ENCODE measurements at places on chromosomes 6 and 20.

- no peak for DNase-seq
Measured at GRCh38 chr20:32140603-32141002, 31.1 kb downstream of the TM9SF4 start.

- DNase-seq: no peak
Measured at GRCh38 chr6:125057392-125058246, 95.4 kb downstream of the RNF217 start.

DNA sequence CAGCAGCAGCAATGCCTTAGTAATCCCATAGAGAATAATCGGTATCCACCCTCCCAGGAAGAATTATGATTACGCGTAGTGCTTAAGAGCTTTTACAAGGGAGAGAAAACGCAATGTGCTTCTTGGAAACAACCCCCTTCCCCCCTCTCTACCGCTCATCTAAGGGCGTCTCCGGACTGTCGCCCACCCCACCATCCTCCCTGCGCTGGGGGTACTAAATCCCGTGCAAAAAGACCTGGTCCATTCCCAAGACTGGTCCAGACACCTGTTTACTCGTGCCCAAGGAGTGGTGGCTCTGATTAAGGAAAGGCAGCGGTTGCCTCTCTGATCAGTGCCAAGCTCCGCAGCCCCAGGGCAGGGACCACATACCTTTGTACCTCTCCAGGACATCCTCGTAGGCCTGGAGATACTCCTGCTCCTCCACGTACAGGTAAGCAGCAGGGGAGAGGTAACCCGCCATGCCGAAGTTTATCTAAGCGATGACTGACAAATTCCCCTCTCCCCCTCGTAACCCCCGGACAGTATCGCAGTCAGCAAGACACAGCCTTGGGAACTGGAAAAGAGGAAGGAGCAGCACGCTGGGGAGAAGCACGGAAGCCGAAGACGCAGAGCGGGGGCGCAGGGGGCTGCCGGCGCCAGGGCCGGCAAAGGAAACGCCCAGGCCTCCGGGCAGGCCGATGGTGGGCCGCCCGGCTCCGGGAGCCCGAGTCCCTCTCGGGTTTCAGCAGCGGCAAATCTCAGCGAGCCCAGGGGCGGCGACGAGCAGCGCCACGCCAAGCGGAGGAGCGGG lies 112.0 kb upstream of the BEND6 start:
- DNase-seq: peak; percentile 30

DNA sequence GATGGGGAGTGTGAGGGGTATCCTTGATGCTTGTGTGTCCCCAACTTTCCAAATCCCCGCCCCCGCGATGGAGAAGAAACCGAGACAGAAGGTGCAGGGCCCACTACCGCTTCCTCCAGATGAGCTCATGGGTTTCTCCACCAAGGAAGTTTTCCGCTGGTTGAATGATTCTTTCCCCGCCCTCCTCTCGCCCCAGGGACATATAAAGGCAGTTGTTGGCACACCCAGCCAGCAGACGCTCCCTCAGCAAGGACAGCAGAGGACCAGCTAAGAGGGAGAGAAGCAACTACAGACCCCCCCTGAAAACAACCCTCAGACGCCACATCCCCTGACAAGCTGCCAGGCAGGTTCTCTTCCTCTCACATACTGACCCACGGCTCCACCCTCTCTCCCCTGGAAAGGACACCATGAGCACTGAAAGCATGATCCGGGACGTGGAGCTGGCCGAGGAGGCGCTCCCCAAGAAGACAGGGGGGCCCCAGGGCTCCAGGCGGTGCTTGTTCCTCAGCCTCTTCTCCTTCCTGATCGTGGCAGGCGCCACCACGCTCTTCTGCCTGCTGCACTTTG lies at the start of gene TNF:
TSS of gene TNF (plus strand) at position 231 of the 567 bp plus-strand sequence. CDS start at position 408, 177 bp downstream.
- peak; percentile 68 for DNase-seq

GRCh38 chr6:29630315-29630714 lies 2.7 kb downstream of the GABBR1 start:
- no peak for DNase-seq

DNA sequence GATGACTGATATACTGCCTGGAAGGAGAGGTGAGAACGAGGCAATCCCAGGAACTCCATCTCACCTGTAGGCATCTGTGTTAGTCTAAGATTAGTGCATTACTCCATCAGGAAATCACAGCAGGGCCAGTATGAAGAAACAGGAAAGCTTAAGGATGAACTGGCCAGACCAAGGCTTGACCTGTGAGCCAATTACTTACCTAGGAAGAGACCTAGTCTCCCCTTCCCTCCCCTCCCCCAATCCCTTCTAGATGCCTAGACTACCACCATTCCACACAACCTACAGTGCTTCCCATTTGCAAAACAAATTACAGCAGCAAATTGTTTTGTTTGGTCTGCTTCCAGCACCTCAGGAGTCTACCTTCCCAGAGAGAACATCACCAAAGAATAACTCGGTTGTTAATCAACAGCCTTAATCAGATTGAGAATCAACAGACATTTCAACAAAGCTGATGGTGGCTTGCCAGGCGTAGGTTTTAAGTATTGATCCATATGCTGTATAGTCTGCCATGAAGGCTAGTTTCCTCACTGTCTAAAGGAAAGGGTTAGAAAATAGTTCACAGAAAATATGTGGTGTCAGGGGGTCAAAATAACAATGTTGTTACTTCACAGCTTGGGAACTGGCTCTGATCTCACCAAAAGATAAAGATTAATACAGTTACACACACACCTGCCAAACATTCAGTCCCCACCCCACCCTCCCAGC lies 10.1 kb downstream of the PKHD1 start:
- DNase-seq: no peak

- no peak for DNase-seq
Measured at GRCh38 chr6:37569317-37569716, 69.6 kb upstream of the CCDC167 start.

DNA sequence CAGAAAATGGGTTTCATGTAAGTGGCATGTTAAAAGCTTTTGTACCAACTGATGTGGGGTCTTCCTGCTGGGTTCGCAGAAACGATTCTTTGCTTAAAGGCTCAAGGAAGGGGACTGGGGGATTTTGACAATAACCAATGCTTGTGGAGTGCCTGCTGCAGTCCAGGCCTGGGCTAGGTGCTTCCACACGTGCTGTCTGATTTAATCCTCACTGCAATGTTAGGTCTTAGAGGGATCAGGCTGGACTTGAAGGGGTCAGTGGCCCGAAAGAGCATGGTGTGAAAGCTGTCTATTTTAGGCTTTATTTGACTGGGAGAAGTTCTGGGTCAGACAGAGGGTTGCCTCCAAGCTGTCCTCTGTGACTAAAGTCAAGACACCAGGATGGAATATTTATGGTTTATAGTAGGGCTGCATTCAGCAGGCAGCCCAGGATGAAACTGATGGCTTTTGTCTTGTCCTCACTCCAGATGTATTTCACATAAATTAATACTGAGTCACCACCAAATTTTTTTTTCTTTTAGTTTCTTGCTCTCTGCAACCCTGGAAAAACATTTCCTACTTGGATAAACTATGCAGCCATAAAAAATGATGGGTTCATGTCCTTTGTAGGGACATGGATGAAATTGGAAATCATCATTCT lies 219.1 kb downstream of the ZMYND8 start:
- no peak for DNase-seq

DNA sequence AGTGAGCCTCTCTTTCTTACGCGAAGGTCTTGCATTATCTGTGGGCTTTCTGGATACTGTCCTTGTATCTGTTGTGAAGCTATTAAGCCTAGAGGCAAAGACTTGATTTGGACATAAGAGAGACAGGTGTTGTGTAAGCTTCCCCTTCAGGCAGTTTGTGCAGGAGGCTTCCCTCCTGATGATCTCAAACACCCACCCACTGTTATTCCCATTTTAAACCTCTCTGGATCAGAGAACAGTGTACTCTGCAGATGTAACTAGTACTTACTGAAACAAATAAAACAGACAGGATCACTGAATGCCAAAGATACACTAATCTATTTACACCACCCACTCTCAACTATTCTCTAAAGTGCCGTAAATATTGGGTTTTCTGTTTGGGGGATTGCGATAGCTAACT lies 113.8 kb upstream of the RAB32 start:
- no peak for DNase-seq

GRCh38 chr6:72022830-72023229 lies 136.5 kb downstream of the RIMS1 start:
- DNase-seq: no peak

DNA sequence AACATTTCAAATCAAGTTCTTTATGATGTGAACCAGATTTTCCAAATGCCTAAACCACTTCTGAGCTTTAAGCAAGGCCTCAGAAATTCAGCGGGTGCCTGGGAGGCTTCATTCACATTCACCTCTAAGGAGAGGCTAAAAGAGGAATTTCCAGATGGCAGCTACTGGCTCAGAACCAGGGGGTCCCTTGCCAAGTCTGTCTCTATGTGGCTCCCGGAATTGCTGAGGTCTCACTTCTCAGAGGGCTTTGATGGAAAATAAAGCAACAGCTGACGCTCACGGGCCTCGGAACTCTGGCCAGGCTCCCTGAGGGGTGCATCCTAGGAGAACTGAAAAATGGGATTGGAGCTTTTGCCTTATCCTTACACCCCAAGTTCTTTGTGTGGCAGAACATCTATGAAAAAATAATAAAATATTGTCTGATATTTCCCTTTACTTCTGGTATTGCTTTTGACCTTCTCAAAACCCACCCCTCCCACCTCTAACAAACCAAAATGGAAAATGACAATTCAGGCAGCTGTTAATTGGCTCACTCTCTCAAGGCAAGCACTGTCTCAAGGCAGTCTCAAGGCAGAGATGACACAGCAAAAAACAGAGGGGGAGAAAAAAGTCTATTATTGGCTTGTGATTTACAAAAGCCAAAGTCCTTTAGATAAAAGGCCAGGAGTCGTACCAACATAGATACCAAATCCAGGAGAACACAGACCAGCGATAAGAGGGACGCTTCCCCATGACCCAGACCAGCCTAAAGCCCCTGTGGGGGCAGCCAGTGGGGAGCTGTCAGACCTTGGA lies 21.8 kb upstream of the LRRN4 start:
- no peak for DNase-seq

DNA sequence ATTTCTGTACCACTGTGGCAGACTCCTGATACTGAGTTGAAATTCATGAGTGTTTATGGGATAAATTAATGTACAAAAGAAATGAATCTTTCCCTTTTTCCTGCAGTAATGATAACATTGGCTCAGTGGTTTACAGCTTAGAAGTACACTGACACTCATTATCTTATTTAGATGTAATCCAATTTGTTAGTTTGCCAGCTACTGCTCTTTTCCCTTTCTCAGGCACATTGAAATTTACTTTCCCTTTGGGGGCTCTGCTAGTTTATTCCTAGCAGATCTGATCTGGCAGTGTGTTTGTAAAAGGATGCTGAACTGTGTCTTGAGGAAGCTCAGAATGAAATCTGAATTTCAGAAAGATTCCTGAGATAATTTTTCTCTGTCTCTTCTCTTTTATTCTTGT lies 3.0 kb downstream of the CEP250 start:
- no peak for DNase-seq

DNA sequence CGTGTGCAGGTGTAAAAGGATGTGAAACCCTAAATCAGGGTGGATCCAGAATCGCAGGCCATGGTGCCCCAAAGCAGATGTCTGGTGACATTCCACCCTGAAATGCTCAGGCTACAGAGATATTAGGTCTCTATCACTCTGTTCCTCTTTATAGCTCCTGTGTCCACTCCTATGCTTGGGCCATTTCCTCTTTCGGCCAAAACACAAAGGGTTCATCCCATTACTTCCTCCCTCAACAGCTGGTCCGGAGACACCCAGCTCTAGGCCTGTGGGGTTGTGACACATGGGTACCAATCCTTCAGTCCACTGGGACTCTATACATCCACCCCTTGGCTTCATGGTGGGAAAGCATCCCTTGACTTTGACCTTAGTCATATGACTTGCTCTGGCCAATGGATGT lies 1.7 kb upstream of the SIGLEC1 start:
- DNase-seq: no peak

- DNase-seq: no peak
Measured at GRCh38 chr20:4625687-4626086, 96.0 kb upstream of the PRND start.

GRCh38 chr20:60138256-60139220 lies 180.3 kb downstream of the CDH26 start:
- DNase-seq: peak; percentile 33

DNA sequence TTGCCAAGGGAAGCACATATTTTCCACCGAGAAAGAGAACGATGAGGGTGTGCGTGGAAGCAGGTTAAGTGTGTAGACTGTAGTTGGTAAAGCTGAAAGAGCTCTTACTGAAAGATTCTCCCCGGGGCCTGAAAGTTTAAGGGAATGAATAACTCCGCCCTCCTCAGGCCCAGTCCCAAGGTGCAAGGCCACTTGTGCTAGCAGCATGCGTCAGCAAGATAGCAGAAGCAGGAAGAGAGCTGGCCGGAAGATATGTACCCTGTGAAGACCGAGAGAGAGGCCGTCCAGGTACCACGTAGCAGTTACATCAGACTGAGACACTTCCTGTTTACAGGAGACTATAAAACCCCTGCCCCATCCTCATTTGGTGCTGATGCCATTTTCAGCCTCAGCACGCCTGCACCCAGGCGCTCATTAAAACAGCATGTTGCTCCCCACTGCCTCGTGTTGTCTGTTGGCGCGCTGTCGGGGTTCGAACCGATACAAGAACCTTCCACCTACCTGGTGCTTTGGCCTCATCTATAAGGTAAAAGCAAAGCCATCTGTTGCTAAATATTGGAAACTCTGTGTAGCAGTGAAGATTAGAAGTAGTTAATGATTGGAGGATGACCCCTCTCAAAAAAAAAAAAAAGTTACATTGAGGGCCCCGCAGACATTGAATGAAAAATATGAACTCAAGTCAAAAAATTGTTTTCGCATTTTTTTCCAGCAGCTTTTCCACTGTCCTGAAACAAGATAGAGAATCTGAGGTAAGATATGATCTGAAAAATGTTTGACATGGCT lies 18.6 kb upstream of the FAM135A start:
- DNase-seq: no peak

GRCh38 chr20:34363465-34364222 lies 571 bp downstream of the ITCH start:
- peak; percentile 53 for DNase-seq

GRCh38 chr6:138007014-138007472 lies 100.2 kb downstream of the PERP start:
- DNase-seq: peak; percentile 32

GRCh38 chr20:2871111-2871465 lies 2.2 kb upstream of the PTPRA start:
- DNase-seq: no peak

- peak; percentile 23 for DNase-seq
Measured at GRCh38 chr6:13296536-13296997, 31.8 kb downstream of the TBC1D7 start.

DNA sequence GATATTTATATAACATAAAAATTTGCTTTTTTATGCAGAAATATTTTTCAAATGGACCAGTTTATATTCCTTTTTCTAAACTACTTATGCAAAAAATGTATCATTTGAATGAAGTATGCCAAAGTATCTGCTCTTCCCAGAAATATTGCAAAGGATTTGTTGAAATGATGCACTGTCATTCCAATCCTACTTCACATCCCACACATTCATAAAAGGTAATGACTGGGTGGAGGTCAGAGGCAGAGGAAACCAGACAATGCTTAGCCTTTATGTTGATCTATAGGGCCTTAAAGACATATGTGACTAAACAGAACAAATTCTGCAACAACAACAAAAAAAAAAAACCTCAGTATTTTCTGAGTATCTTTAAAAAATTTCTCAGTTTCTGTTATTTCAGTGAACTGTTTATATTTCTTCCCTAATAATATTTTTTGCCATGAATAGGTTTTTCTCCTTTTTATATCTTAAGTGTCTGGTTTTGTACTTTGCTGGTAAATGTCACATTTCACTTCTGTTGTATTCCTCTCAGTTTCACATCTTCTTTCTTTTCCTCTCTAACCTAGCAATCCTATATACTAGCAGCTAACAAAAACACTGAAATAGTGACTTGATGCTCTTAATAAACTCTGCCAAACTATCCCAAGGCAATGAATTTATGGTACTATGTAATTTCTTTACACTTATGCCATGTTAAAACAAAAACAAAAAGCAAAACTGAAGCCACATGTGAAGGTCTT lies 374.1 kb downstream of the BCKDHB start:
- no peak for DNase-seq
